Activated CD4-positive, alpha-beta T cell treated with anti-CD3 and anti-CD28 coated beads, Interleukin-2, amount 50 U/mL, for 48 hours (primary cell): ENCODE measurements at places on chromosomes 7 and 10.
A peak's percentile ranks its signal among the peaks of the same experiment; 100 is the strongest.

DNA sequence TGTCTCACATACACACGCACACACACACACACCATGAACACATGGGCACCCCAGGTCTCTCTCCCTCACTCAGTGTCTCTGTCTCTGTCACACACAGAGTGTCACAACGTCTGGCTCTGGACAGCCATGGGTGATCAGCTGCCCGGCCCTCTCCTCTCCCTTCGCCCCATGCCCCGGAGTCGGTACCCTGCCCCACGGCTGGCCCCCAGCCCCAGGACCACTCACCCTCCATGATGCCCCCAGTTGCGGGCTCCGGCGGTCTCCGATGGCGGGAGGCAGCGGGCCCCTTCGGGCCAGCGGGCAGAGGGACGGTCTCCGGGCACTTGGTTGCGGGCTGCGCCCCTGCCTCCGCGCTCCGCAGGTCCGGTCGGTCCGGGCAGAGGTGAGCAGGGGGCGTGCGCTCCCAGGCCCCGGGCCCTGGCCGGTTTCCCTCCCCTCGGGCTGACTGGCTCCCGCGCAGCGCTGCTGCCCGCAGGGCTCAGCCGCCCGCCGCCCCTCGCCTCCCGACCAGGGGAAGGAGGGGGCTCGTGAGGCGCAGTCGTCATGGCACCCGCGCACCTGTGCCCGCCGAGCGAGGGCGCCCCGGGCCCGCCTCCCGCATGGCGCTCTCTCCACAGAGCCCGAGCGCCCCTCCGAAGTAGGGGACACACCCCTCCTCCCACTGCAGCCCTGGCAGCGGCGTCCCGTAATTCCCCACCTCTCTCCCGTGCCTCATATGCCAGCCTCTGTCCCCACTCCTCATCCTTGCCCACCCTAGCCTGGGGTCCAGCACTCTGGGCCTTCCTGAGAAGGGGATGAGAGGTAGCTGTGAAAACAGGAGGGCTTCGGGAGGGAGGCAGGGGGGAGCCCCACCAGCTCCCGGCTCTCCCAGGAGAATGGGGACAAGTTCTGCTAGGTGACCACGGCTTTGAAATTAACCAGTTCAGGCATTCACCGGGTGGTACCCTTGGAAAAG is at the start of gene NPFFR1:
TSS of gene NPFFR1 (minus strand) at position 560 of the 955 bp plus-strand sequence. CDS start at position 232, 328 bp downstream.
- no peak for DNase-seq

- no peak for DNase-seq
Measured at GRCh38 chr7:94401428-94401814, 6.7 kb downstream of the COL1A2 start.

DNA sequence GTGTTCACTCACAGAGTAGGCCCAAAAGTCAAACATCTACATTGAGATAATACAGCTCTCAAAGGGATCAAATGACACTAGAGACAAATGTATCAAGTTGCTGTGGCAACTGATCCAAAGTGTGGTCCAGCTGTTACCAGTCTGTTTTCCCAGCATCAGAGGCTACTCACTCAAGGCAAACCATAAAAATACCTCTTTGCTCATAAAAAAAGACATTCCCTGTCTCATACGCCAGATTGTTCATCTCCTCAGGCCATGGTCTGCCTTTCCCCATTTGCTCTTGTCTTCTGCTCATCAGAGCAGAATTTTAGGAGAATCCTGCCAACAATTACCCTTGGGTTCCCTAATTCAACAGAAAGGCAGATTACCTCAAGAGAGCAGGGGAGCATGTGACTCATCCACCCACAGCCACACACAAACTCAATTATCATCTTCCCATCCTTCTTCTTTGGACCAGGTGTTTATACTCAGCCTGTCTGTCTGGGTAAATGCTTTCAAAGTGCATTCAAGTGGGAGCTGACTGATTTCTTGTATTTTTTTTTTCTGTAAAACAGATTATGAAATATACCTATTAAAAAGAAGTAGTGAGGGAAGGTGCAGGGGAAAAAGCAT is 226.5 kb upstream of the HPS1 start:
- no peak for DNase-seq

- no peak for DNase-seq
Measured at GRCh38 chr10:80464557-80465450, 10.7 kb downstream of the TSPAN14 start.

DNA sequence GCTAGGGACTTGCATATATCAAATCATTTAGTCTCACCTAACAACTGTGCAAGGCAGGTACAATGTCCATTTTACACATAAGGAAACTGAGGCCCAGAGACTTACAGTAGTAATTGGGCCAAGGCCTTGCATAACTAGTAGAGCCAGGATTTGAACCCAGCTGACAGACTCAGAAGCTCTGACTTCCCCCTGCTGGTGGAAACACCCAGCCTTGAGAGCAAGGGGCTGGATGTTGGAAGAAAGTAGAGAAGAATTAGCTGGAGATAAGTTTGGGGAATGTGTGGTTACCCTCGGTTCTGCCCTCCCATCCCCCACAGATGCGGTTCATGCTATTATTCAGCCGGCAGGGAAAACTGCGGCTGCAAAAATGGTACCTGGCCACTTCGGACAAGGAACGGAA is 2.0 kb downstream of the AP1S1 start:
- DNase-seq = no peak

- peak; percentile 26 for DNase-seq
Measured at GRCh38 chr10:17805921-17806577, 3.1 kb upstream of the MRC1 start.

- DNase-seq = no peak
Measured at GRCh38 chr10:49282879-49283341, 16.1 kb upstream of the C10orf71 start.

DNA sequence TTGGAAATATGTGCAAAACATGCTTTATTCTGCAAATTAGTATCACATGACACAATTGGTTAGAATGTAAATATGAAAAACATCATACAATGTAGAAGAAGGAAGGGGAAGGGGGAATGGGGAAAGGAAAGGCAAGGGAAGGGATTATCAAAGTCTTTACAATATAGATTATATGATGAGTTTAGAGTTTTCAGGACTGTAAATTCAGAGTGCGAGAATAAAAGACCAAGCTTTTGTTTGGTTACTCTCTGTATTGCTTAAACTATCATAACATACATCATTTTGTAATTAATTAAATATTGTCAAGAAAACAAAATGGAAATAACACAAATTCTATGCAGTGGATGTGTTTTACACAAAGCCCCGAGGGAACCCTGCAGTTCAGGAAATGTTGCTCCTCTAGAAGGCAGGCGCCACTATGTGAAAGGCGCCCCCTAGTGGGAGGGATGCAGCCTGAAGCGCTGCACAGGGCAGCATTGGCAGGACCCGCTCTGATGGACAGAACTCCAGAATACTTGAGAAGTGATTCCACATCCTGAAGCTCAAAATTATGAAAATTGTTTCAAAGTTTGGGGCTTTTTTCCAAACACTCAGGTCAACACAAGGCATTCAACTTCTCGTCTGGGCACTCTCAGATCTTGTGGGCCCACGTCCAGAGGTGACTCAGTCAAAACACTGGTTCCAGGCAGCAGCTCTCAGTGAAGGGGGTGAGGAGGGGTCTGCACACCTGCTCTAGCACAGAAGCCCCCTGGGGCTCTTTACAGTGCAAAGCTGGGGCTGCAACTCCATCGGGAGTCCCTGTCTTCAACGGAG is 31.6 kb upstream of the TMEM254 start:
- peak; percentile 74 for DNase-seq

DNA sequence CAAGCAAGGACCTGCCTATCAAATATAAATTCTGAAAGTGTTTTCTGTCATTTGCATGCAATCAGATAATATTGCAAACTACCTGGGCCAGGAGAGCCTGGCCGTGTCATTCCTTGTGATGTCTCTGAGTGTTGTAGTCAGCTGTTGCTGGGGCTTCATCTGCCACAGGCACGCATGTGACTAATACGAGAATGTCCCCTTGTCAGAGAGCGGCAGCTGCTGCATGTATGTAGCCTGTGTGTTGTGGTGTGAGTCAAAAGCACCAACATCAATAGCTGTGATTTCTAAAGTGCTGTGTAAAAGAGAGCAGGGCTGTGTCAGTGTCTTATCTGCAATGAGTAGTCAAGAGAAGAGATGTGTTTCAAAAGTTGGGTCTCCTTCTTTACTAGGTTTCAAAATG is 155.4 kb downstream of the POU6F2 start:
- no peak for DNase-seq

DNA sequence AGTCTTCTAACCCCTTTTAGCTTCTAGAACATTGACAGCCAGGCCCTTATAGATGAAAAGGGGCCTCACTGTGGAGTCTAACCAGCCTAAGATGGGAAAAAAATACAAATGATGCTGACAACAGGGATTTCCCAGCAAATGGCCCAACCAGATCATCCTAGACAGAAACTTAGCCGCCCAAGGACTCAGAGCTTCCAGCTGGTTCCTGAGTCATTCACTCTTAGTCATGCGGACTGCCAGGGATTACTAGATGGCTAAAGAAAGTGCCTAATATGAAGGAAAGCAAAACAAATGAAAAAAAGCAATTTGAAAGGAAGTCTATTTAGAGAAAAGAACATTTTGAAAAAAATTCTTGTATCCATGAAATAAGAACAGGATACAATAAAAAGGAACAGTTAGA is 23.7 kb downstream of the TSPAN14 start:
- DNase-seq = no peak

- DNase-seq = no peak
Measured at GRCh38 chr7:106720641-106721040, 59.7 kb upstream of the CCDC71L start.

- DNase-seq = no peak
Measured at GRCh38 chr7:156999958-157000726, 10.3 kb downstream of the MNX1 start.

DNA sequence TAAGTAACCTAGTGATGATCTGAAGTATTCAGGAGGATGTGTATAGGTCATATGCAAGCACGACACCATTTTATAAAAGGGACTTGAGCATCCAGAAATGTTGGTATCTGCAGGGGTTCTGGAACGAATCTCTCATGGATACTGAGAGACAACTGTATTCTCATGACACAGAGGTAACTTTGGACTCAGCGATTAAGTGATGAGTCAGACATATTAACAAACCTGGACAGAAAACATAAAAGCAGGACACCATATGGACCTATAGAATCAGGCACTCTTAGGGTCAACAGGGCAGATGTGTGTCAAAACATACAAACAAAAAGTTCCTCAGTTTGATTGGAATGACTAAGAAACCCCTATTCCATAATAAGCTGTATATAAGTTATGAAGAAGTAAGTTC is 248.1 kb downstream of the ANKRD7 start:
- no peak for DNase-seq

- no peak for DNase-seq
Measured at GRCh38 chr7:135321556-135321955, 87.9 kb downstream of the STRA8 start.

GRCh38 chr7:158445421-158446175 is 142.0 kb downstream of the PTPRN2 start:
- no peak for DNase-seq

GRCh38 chr10:5812283-5813090 is 747 bp downstream of the GDI2 start:
- DNase-seq = peak; percentile 40
